ENCODE measurements at places on chromosomes 6 and 20.

GRCh38 chr6:120954111-120954510, 380.2 kb downstream of the TBC1D32 start:
- no peak for DNase-seq

DNA sequence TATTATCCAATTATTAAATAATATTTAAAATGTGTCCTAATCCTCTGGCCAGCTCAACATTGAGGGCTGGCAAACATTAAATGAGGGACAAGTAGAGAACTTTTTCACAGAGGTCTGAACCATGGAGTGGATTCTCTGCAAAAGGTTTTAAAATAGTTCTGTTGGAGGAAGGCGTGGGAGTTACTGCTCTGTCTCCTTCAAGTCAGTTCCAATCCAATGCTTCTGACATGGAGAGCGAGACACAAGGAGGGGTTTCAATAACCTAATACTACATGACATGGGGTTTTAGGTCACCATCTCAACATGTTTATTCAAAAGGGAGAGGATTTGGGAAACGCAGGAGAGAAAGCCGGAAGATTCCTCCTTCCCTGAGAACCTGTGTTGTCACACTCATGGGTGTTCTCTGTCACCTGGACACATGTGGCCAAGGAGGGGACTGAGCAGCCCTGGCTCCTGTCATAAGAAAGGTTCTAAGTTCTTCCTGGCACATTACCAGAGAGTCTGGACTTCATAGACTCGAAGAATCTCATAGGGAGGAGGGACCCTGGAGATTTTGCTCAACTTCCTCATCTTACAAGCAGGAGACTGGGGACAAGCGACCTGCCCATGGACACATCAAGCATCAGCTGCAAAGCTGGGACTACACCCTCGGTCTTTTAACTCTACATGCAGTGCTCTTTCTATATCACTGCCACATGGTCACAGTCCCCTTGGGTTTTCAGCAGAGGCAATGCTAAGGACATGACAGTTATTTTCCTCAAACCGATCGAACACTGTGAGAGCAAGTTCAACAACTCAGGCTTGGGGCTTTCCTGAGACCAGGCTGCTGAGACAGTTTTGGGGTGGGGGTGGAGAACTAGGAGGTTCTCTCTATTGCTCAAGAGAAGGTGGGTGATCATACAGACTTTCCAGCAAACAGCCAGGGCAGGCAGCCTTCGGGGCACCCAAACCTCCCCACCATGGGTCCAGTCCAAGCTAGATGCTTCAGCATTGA, 38.6 kb downstream of the PRDM1 start:
- no peak for DNase-seq

- DNase-seq: no peak
These were observed 809.6 kb downstream of the TENT5A start for GRCh38 chr6:80942911-80943310.

- DNase-seq: no peak
These were observed 2.1 kb upstream of the LAMA5 start for GRCh38 chr20:62368976-62369814.

DNA sequence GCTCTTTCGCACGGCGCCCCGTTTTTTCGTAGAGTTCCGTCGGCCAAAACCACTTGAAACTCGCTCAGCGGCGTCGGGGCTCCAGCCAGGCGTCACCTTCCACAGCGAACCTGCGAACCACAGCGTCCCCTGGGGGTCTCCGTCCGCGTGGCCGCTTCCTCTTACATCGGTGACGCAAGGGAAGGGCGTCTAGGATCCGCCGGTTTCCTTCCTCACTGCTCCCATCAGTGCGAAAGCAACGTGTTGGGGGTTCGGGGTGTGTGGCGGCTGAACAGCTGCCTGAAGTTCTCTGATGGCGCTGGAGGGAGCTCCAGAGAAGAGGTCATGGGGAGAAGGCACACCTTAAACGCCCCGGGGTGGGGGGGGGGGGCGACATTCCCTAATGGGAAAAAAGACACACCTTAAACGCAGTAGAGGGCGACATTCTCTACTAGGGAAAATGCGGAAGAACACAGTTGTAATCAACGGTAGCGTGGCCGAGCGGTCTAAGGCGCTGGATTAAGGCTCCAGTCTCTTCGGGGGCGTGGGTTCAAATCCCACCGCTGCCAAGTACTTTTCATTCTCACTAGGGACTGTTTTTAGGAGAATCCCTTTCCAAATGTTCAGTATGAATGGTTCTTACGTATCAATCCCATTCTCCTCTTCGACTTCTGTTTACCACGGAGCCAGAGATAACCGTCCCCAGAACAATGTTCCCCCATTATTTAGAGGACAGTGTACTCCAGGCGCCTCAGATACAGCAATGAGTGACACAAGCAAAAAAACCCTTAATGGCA, 16.4 kb downstream of the ZNF311 start:
- DNase-seq: no peak

DNA sequence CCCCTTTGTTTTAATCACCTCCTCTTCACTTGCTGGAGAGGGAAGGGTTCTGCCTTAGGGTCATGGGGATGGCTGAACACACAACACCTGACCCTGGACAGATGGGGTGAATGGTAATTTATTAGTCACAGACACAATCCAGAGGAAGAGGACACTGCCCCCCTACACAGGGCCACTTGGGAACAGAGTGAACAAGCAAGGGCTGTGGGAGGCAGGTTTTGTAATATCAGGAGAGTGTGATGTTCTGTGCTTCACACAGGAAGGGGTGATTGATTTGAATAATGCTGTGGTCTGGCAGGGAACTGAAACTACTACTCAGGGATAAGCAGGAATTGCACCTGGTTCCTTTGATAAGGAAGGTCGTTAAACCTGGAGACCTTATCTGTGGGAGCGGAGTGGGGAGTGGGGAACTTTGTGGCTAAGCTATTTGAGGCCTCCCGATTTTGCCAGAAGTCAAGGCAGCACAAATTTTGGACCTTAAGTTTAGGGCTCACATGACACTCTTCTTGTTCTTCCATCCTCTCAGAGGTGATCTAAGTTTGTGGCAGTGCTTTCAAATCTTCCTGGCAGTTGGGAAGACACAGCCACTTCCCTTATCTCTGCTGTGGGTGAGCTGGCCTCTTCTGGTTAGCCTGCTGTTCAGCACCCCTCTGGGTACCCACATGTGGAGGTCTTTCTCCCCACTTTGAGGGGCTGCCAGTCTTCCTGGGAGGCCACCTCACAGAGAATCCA, 77.8 kb downstream of the CD164 start:
- no peak for DNase-seq

GRCh38 chr6:131825946-131826345, 18.1 kb downstream of the ENPP1 start:
- no peak for DNase-seq

DNA sequence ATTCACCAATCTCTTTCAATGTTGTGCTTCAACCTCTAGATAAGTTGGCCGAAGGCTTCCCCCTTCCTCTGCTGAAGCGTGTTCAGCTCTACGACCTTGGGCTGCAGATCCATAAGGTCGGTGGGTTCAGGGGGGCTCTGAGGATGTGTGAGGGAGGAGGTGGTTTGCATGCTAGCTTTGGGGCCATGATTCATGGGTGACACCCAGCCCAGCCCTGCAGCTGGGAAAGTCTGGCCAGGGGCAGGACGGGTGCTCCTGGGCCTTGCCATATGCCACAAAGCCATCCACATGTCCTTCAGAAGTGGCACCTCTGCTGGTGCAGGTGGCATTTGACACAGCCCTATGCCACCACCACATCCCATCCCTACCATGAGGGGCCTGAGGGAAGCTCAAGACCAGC, 27.6 kb downstream of the LBP start:
- no peak for DNase-seq

GRCh38 chr6:118890997-118891790, 2.8 kb upstream of the ASF1A start:
- DNase-seq: no peak

- DNase-seq: no peak
These were observed 49.5 kb upstream of the B4GALT5 start for GRCh38 chr20:49762940-49763766.

GRCh38 chr6:119090256-119090655, 11.8 kb upstream of the FAM184A start:
- DNase-seq: no peak

GRCh38 chr6:90440586-90441283, 144.1 kb upstream of the BACH2 start:
- DNase-seq: no peak

DNA sequence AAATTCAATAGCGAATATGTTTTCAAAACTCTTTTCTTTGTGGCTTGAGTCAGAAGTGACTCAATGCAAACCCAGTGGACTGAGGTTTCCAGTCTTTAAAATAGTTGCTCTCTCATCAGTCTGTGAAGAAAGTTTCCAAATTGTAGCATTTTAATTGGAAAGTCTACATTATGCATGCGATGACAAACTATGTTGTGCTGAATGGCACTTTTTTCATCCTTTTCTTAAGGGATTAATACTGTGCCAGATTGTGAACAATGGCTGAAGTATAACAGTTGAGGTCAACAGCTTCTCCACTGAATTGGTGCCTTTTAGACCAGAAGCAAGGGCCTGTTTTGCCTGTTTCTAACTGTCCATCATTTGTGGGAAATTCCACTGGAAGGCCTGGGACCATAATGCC, 377.1 kb downstream of the BTBD9 start:
- DNase-seq: no peak

GRCh38 chr6:15654250-15654649, 8.6 kb downstream of the DTNBP1 start:
- DNase-seq: no peak

DNA sequence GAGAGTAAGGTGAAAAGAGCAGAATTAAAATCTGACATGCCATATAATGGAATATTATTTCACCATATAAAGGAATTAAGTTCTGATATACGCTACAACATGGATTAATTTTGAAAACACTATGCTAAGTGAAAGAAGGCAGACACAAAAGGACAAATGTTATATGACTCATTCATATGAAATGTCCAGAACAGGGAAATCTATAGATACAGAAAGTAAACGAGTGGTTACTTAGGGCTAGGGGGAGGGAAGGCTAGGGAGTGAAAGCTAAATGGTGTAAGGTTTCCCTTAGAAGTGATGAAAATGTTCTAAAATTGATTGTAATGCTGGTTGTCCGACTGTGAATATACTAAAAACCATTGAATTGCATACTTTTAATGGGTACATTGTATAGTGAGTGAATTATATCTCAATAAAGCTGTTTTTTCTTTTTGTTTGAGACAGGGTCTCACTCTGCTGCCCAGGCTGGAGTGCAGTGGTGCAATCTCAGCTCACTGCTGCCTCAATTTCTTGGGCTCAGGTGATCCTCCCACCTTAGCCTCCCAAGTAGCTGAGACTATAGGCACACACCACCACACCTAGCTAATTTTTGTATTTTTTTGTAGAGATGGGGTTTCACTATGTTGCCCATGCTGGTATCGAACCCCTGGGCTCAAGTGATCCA, 8.2 kb downstream of the PRPH2 start:
- DNase-seq: no peak

- no peak for DNase-seq
These were observed 5.3 kb upstream of the TNFAIP3 start for GRCh38 chr6:137861550-137862337.

DNA sequence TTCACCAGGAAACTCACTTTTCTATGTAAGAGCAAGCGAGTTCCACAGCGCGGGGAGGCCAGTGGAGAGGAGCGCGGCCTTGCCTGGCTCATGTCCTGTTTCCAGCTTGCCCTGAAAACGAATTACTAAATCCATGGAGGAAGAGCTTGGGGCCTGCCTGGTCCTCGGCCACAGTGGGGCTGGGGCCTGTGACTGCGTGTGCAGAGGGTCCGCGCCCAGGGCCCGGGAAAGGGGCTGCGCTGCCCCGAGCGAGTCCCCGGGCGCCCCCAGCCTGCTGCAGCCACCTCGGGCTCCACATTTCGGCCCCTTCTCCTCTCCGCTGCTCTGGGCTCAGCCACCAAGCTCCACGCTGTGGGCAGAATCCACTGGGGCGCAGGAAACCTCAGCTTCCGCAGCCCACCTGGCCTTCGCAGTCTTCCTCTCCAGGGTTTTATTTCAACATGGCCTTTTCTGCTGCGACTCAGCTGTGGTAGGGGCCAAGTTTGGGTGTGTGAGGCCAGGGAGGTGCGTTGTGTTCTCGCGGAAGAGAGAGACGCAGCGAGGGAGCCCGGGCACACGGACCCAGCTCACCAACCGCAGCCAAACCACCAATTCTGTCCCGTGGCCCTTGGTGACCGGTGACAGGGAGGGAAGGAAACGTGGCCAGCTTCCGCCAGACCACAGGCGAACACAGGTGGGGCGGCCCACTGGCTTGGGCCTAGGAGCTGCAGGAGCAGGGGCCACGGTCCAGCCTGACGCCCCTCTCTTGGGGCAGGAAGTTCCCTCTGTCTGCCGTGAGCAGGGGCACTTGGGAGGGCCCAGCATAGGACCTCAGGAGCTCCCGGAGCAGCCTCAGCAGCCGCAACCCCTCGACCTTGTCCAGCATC, 211.4 kb downstream of the ERMARD start:
- no peak for DNase-seq

DNA sequence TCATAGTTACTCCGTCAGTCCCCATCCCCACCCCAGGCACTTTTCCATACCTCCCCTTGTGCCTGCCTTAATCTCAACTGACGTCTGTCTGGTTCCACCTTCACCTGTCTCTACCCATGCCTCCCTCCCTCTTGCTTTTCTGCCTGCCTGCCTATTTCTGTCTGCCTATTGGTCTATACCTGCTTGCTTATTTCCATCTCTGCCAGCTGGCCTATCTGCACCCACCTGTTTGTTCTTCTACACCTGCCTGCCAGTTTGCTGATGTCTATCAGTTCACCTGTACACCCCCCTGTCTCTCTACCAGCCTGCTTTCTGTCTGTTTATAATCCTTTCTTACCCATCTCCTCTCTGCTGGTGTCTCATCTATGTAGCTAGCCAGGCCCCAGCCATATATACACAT, 87.5 kb downstream of the RALGAPA2 start:
- no peak for DNase-seq

DNA sequence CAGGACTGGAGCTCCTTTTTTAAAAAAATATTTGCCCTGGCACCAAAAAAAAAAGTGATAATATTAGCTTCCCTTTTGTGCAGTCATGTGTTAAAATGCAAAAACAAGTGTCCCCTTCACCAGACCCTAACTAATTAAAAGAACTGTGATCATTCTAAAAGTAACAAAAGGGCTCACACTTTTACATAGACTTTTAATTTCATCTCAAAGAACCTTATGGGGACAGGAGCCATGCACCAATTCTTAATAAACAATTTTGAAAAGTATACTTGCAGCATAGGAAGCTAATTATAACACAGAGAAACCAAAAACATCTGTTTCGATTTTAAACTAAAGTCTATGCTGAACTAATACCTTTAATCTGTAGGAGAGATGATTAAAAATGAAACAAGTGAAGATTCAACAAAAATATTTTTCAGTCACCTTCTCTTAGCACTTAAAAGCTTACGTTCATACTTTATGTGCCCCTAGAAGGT, 17.3 kb downstream of the STX7 start:
- DNase-seq: no peak

- DNase-seq: no peak
These were observed 2.8 kb downstream of the AFDN start for GRCh38 chr6:167829513-167829912.

GRCh38 chr6:139713424-139713823, 339.0 kb upstream of the CITED2 start:
- no peak for DNase-seq

GRCh38 chr20:21968486-21968885, 263.0 kb downstream of the PAX1 start:
- no peak for DNase-seq
